ENCODE measurements at places on chromosomes 5 and 9.

DNA sequence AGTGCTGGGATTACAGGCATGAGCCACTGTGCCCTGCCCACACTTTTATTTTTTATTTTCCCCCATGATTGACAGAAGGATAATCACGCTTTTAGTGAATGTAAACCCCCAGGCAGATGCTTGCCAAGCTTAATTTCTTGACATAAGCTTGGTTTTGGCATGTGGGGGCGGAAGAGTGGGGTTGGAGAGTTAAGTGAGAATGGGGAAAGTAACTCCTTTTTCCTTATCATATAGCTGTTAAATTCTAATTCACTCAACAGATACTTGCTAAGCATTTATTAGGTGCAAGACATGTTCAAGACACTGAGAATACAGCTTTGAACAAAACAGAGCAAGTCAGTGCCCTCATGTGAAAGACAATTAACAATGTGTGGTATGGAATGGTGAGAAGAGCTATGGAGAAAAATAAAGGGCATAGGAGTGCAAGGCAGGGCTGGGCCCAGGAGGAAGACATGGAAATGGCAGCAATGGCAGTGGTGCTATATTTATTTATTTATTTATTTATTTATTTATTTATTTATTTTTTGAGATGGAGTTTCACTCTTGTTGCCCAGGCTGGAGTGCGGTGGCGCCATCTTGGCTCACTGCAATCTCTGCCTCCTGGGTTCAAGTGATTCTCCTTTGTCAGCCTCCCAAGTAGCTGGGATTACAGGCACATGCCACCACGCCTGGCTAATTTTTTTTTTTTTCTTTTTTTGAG is 2.2 kb downstream of the SLC26A2 start:
- DNase-seq = no peak

DNA sequence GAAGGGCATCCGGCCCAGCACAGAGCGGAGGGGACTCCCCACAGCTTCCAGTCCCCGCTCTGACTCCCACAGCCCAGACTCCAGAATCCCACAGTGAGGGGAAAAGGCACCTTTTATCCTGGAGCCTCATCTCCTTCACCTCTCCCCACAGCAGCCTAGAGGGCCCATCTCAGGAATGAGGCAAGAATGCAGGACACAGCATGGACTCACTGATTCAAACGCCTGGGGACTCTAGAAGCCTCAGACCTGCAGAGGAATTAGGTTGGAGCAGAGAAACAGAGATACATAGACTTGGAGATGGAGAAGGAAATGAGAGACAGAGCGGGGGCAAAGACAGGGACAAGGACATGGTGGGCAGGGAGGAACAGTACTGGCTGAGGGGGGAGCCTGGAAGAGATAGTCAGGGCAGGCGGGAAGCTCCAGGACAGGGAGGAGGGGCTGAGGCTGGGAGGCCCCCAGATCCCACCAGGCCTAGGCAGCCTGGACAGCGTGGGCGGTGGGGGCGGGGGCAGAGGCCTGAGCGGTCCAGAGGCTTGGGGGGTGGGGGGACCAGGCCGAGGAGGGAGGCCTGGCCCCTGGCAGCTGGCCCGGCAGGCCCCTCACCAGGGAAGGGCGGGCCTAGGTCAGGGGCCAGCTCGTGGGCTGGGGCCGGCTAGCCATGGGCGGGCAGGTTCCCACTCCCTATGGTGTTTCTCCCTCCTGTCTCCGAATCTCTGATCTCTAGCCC is 15.8 kb downstream of the CNTFR start:
- DNase-seq = no peak

- no peak for DNase-seq
Measured at GRCh38 chr5:116546743-116547124, 27.9 kb downstream of the SEMA6A start.

DNA sequence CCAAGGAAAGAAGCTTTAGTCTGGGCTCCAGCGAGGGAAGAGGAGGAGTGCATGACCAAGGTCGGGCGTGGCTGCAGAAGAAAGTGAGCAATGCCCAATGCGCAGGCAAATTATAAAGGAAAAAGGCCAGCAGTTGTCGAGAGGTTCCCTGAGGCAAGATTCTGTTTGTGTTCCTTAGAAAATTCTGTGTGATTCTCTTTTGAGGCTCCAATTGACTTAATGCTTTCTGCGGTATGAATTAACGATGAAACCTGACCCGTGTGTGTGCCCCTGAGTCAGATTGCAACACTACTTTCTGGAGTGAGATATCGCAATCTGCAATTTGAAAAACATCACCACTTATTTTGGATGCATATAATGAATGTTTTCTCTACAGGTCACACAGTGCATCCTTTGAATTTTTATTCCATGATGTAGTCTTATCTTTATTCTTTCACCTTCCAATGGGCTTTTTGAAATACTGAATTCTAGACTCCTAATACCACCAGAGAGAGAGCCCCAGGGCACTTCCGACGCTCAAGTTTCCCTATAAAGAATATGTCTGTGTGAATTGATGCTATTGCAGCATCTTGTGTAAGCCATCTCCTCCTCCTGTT is 117.9 kb upstream of the IL6ST start:
- DNase-seq = no peak

DNA sequence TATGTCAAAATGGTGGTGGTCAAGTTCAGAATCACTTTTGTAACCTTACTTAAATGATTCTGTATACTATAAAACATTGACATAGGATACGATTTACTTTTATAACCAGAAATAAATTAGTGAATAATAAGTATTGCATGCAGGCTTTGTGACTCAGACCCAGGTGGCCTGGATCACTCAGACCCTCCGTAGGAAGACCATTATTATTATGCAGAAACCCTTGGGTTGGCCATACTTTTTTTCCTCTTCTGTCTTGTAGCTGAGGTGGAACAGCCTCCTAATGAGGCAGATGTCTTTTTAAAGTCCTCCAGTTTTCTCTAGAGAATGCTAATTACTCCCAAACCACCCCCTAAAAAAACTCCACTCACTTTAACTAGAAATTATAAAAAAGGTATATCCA is 121.9 kb downstream of the LPAR1 start:
- DNase-seq = no peak

- DNase-seq = no peak
Measured at GRCh38 chr5:39158127-39158593, 61.2 kb downstream of the FYB1 start.

DNA sequence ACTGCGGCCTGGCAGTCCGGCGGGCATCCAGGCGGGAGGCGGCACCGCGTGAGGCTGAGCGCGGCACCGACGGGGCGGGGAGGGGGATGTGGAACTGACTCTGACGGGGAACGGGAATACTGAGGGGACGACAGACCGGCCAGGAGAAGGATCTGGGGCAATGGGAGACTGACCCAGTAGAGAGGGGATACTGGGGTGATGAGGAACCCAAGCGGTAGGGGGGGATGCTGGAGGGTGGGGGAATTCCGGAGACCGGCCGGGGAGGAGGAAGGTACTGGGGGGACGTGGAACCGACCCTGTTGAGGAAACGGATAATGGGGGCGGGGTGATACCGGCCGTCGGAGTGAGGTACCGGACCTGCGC is 423 bp downstream of the IPPK start:
- DNase-seq = peak; percentile 65

DNA sequence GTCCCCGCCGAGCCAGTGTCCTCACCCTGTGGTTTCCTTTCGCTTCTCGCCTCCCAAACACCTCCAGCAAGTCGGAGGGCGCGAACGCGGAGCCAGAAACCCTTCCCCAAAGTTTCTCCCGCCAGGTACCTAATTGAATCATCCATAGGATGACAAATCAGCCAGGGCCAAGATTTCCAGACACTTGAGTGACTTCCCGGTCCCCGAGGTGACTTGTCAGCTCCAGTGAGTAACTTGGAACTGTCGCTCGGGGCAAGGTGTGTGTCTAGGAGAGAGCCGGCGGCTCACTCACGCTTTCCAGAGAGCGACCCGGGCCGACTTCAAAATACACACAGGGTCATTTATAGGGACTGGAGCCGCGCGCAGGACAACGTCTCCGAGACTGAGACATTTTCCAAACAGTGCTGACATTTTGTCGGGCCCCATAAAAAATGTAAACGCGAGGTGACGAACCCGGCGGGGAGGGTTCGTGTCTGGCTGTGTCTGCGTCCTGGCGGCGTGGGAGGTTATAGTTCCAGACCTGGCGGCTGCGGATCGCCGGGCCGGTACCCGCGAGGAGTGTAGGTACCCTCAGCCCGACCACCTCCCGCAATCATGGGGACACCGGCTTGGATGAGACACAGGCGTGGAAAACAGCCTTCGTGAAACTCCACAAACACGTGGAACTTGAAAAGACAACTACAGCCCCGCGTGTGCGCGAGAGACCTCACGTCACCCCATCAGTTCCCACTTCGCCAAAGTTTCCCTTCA is 1.4 kb downstream of the GLIS3 start:
- peak; percentile 52 for DNase-seq

- no peak for DNase-seq
Measured at GRCh38 chr9:72551306-72551705, 29.9 kb downstream of the TMC1 start.

Data from GM13976 (cell line).